Fibroblast of skin of abdomen (primary cell): ENCODE measurements at places on chromosomes 12 and 14.

DNA sequence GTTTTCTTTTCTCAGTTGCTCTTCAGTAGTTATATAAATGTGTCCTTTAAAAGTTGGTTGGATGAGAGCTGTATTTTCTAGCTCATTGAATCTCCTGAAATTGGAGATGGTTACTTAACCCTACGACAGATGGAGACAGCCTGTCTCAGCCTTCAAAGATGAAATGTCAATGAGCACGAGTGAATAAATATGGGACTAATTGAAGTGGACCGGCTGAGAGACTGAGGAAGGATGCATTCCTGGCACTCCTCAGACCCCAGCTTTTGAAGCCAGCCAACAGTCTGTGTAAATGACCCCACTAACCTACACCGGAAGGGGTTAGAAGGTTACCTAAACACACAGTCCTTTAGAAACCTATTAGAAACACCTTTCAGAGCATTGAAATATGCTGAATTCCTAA, 46.6 kb downstream of the PDZRN4 start:
- DNase-seq, result no peak

DNA sequence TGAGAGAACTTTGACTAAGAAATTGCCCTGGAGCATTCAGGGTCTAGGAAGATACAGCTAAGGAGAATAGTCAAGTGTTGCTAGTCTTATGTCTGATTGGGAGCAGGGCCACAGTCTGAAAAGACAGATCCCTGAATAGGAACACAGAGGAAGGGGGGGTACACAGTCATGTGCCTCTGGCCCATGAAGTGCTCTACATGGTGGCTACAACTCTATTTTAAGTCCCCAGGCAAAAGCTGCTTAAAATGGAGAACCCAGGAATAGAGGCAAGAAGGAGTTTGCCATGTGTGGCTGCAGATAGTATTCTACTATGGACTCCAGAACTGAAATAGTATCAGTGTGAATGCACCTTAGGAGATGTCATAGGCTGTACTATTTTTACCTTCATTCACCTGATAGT, 118.0 kb upstream of the NPAS3 start:
- DNase-seq, result no peak

DNA sequence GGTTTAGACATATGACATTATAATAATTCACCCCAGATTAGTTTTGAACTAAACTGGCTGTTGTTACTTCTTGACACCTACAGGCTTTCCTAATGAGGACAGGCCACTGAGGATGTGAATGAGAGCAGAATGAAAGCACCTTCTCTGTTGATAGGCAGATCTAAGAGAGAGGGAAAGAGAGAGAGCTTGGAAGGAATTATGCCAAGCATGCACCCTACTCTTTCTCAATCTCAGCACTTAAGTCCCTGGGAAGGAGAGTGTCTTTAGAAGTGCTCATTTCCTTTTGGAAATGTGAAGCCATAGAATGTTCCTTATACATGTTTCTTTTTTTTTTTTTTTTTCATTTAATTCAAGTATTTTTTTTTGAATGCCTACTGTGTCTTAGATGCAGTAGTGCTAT, 49.0 kb downstream of the TBC1D15 start:
- no peak for DNase-seq

- no peak for DNase-seq
These were observed 24.9 kb downstream of the FOXN3 start for GRCh38 chr14:89392181-89392580.

DNA sequence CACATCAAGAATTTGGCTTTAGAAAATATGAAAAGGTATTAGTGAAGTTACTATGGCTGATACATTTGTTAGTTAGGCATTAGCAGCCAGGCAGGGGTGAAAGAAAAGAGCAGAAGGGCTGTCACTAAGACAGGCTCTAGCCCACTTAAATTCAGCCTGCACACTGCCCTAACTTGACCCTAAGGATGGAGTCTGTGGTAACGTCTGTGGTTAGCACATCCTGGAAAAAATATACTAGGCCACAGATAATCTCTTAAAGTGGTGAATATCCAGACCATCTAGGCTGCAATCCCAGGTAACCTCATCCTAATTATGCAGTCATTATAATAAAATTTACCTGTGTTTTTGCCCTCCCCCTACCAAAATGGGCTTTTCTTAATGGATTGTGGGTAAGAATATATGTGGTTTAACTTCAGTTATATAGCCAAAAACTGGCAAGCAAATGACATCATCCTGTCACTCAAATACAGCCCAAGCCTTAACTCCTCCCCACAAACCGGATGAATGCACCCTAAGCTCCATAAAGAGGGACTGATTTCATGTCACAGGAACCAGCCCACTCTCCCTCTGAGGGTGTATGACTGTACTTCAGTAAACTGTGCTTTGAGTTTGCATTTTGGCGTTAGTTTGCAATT, 440.9 kb downstream of the LRFN5 start:
- DNase-seq, result peak; percentile 46

DNA sequence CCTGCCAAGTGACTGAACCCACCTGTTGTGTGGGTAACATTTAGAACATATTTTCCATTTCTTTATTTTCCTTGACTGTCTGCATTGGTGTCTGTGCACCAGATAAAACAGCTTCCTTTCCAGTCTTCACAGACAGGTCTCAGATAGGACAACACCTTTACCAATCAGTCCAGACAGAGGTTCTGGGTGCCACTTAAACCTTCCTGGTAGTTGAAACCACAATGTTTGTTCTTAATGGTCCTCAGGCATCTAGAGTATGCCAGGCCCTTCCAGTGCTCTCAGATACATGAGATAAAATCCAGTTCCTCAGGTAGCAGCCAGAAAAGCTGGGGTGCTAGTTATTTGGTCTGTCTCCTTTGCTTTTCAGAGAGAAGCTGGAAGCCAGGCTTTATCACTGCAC, 7.0 kb upstream of the CLEC2D start:
- DNase-seq, result no peak

- DNase-seq, result no peak
These were observed 17.6 kb downstream of the CKB start for GRCh38 chr14:103504991-103505565.

DNA sequence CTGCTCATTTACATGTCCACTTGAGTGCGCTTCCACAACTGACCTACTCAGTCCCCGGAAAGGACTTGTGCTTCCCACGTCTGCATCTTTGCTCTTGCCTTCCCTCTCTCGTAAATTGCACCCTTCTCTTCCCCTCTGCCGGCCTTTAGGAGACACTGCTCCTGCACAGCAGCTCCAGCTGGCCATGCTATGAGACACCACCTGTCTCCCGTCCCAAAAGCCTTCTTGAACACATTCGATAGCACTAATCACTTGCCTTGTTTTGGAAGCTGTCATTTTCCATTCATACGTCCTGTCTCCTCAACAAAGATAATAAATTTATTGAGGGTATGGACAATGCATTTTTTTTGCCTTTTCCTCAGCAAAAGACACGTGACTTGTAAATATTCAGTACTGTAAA, 15.7 kb upstream of the KCNA1 start:
- DNase-seq, result no peak

GRCh38 chr12:94057262-94058151, 90.9 kb upstream of the PLXNC1 start:
- peak; percentile 27 for DNase-seq

DNA sequence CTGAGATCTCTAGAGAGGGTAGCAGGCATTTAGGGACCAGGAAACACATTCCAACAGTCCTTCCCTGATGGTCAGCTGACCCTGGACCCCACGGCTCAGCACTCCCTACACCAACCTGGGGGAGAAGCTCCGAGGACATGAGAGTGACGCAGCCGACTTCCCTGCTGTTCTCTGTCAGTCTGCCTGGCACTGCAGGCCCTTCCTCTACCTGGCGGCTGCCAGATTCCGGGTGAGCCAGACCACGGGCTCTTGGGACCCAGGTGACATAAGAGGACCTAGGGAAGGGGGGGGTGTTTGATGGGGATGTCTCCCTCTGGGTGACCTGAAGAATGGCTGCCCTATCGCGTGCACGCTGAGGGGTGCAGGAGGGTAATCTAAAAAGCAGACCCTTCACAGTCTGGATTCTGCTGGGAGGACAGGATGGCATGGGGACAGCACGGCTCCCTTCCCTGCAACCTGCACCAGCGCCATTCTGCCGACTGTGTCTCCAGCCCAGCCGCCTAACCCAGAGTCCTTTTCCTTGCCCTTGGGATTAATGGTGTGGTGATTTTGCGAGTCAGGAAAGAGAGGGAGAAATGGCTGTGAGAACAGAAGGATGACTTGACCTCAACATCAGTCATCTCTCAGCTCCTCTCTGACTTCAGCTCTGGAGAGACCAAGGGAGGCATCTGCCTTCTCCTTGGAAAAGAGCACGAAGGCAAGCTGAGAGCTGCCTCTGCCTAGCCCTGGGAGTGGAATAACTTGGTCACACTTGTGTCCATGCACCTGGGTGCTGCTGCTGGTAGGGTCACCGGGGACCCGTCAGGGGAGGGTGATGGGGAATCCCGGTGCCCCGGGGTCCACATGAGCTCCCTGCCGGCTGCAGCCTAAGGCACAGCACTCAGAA, 158.5 kb downstream of the CALM1 start:
- no peak for DNase-seq

DNA sequence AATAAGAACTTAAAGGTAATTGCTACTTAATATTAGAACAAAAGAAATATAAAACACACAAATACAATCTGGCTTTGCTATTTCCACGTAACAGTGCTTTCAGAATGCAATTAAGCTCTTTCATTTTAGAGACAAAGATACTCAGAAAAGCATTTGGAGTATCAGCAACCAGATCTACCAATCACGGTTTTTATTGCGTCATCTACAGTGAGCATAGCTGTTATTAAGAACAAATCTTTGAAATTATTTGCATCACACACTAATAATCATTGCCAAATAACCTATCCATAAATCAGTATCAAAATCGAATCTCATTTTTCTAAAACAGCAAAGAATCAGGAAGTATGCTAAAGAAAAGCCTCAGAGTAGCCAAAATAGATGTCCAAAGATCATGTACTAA, 26.9 kb upstream of the GARIN2 start:
- no peak for DNase-seq

DNA sequence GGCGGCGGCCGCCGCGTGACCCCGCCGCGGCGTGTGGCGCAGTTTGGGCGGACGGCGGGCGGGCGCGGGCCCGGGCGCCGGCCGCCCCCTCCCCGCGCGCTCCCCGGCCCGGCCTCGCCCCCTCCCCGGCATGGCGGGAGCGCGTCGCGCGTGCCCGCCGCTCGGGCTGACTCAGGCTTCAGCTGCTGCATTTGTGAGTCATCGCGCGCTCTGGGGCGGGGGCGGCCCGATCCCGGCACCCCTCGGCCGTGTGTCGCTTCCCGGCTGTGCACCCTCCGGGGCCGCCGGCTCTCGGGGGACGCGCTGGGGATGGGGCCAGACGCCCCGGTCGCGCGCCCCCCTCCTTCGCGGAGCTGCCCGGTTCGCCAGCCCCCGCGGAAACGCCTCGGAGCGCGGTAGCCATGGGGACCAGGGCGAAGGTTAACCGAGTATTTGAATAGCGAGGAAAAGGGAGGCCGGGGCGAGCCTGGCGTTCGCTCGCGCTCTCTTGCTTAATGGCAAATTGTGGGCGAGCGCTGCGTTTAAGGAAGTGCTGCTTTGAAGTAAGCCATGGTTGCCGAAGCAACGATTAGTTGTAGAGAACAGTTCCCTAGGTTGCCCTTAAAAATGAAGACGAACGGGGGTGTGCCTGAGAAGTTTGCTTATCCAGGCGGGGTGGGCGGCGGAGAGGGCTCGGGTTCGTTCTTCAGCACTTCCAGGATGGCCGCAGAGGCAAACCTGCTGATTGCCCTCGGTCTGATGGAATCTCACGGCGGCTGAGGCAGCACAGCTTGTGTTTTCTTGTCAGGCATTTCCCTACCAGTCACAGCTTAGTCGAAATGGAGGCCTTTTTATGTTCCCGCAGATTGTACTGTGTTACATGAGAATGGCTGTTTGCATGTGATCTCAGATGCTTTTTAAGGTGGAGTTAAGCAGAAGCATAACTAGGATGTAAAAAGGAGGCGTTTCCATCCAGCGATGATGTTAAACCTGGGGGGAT, 896 bp downstream of the EIF5 start:
- DNase-seq, result peak; percentile 80

DNA sequence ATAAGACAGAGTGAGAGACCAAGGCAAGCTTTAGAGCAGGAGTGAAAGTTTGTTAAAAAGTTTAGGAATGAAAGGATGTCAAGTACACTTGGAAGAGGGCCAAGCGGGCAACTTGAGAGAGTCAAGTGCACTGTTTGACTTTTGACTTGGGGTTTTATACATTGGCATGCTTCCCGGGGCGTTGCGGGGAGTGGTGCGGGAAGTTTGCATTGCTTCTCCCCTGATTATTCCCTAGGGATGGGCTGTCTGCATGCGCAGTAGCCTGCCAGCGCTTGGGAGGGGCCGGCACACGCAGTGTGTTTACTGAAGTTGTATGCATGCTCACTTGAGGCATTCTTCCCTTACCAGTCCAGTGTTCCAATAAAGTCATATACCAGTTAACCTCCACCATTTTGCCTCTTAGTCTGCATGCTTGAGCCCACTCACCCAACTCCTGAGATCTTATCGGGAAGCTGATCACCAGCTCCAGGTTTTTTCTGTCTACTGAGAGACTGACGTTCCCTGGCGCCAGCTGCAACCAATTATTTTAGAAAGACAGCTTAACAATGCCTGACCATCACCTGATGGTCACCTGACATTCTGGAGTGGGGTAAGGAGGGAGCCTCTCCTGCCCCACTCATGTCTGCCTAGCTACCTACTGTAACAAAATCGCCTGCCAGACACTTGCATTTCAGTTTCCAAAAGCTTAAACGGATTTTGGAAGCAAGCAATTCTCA, 53.2 kb downstream of the DACT1 start:
- DNase-seq, result no peak

- DNase-seq, result no peak
These were observed 19.1 kb downstream of the CAMKK2 start for GRCh38 chr12:121277374-121277759.

DNA sequence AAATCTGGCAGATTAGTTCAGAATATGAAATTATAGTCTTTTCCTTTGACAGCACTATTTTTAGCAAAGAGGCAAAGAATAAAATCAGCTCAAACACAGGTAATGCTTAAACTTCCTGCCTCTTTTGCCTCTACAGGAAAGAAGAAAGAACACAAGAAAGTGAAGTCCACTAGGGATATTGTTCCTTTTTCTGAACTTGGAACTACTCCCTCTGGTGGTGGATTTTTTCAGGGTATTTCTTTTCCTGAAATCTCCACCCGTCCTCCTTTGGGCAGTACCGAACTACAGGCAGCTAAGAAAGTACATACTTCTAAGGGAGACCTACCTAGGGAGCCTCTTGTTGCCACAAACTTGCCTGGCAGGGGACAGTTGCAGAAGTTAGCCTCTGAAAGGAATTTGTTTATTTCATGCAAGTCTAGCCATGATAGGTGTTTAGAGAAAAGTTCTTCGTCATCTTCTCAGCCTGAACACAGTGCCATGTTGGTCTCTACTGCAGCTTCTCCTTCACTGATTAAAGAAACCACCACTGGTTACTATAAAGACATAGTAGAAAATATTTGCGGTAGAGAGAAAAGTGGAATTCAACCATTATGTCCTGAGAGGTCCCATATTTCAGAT, 17.4 kb downstream of the TMPO start:
- peak; percentile 59 for DNase-seq
